Osteoblast (primary cell): ENCODE measurements at places on chromosomes 5 and 9. TPM values are rescaled to one million over a fixed set of nuclear protein-coding genes. Genes with fewer than 3 reads are reported as not detected.
A peak's percentile ranks its signal among the peaks of the same experiment; 100 is the strongest.

PDE4D gene
- total RNA-seq, result 18.9 and 19.9 TPM in 2 replicates

DMRT2 gene
- total RNA-seq, result not detected in 2 replicates

KIAA1958 gene
- total RNA-seq, result 2.4 and 2.5 TPM in 2 replicates

TAF11L10 gene
- total RNA-seq, result not detected in 2 replicates

PCDHA11 gene
- total RNA-seq, result 0.29 and 0.36 TPM in 2 replicates

SNCB gene
- not detected in 2 replicates for total RNA-seq

IQGAP2 gene
- total RNA-seq, result 0.29 and 0.36 TPM in 2 replicates

CDC25C gene
- 1.8 TPM in 2 replicates for total RNA-seq

ACER2 gene
- 1.5 and 2.2 TPM in 2 replicates for total RNA-seq

TAF11L4 gene
- total RNA-seq, result not detected in 2 replicates

STOM gene
- 114 and 146 TPM in 2 replicates for total RNA-seq

STPG3 gene
- total RNA-seq, result 0.36 TPM in 1 of 2 replicates, not detected in the other

STXBP1 gene
- total RNA-seq, result 19.9 and 23.0 TPM in 2 replicates

EGFL7 gene
- total RNA-seq, result 3.3 and 6.2 TPM in 2 replicates

DOK3 gene
- 1.1 and 1.5 TPM in 2 replicates for total RNA-seq

GRCh38 chr9:128943832-128944620 lies 3.4 kb downstream of the DOLK start:
- no peak overlapping the region for H3K27ac ChIP-seq
- H3K4me1 ChIP-seq, result peaks cover 8% of the 10 kb centered on the region
- peak; percentile 86 for DNase-seq
- no peaks in the 10 kb centered on the region for H3K27me3 ChIP-seq
- H3K36me3 ChIP-seq, result peaks cover 5% of the 10 kb centered on the region

DNA sequence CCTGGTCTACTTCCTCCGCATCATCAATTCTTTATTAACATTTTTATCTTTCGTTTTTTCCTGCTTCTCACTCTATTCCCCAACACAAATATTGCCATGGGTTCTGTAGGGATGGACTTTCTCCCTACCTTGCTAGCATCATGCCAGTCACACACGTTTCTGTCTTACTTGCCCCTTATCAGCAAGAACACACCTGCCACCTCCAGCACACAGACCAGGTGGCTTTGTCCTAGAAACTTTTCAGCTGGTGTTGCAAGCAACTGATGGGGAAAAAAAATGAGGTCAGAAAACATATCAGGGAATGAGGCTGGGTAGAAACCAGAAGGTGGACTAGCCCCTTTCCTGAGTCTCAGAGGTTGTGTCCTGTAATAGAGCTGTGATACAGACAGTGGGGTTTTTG lies 5.8 kb downstream of the SH3RF2 start:
- H3K36me3 ChIP-seq, result no peaks in the 10 kb centered on the region
- DNase-seq, result no peak
- H3K4me1 ChIP-seq, result peaks cover 41% of the 10 kb centered on the region
- H3K27me3 ChIP-seq, result no peaks in the 10 kb centered on the region

- no peaks in the 10 kb centered on the region for H3K27me3 ChIP-seq
- DNase-seq, result peak; percentile 64
- H3K4me1 ChIP-seq, result peaks cover 11% of the 10 kb centered on the region
- H3K4me3 ChIP-seq, result no peak overlapping the region
- H3K36me3 ChIP-seq, result no peaks in the 10 kb centered on the region
Measured at GRCh38 chr9:78860801-78861475, 564.0 kb downstream of the PSAT1 start.

DNA sequence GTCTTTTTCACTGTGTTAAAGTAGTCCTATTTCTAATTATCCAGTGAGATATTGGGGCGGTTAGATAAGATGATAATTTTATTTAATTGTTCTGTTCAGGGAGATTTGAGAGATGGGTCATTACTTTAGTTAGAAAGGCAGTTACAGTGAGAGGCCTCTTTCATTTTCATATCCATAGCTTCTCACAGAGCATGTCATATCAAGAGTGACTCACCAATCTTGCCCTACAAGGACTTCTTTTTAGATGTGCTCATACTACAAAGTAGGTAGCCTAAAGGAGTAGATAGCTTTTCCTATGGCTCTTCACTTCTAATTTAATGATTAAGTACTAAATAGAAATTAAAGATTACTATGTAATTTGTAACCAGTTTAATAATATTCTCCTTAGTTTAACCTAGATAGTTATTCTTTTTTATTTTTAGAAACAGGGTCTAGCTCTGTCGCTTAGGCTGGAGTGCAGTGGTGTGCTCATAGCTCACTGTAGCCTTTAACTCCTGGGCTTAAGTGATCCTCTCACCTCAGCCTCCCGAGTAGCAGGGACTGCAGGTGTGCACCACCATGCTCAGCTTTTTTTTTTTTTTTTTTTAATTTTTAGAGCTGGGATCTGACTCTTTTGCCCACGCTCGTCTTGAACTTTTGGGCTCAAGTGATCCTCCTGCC lies 71.0 kb downstream of the FER start:
- H3K27ac ChIP-seq, result peak overlapping the region; percentile 48
- H3K4me1 ChIP-seq, result peaks cover 12% of the 10 kb centered on the region
- no peaks in the 10 kb centered on the region for H3K27me3 ChIP-seq
- no peak overlapping the region for H3K4me3 ChIP-seq
- DNase-seq, result peak; percentile 77
- no peaks in the 10 kb centered on the region for H3K36me3 ChIP-seq

DNA sequence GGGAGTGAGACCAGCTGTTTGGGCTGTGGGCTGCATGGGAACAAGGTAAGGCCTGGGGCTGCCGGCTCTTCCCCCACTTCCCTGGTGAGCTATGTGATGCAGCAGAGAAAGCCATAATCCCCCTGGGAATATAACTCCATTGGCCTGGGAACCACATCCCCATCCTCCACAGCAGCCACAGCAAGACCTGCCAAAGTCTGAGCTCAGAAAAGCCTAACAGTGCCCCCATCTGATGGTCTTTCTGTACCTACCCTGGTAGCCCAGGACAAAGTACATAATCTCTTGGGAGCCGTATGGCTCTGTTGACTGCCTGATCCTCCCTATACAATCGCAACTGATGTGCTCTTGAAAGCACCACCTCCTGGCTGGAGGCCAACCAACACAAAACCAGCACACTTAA lies 432.6 kb downstream of the CDH18 start:
- no peak overlapping the region for H3K4me3 ChIP-seq
- H3K36me3 ChIP-seq, result no peaks in the 10 kb centered on the region
- no peak for DNase-seq
- H3K27me3 ChIP-seq, result no peaks in the 10 kb centered on the region
- H3K4me1 ChIP-seq, result no peaks in the 10 kb centered on the region

DNA sequence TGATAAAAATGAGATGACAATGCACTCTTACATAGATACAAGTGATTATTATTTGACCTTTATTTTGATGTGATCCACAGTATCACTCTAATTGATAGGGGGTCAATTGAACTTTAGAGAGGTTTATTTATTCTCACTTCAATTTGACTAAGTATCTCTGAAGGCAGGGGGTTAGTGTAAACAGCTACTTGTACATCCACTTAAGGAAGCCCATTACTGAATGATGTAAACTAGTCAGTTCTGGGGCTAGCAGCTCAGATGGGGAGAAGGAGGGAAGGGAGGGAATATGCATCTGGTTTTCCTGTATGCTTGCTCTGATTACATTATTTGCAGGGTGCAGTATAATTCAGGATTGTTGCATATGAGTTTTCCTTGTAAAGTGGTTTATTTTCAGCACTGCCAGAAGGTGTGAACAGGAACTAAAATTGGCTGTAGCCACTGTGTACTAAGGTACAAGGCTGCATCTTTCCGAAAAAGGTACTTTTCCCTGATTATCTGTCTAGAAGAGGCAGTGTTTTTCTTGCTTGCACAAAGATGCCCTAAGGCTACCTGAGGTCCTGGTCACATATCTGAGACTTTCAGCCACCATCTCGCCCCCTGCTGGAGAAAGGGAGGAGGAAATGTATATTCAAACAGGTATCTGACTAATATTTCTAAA lies 51.2 kb downstream of the MRPS27 start:
- H3K4me1 ChIP-seq, result peaks cover 3% of the 10 kb centered on the region
- no peak overlapping the region for H3K27ac ChIP-seq
- DNase-seq, result no peak
- no peak overlapping the region for H3K4me3 ChIP-seq
- H3K27me3 ChIP-seq, result no peaks in the 10 kb centered on the region

- H3K27me3 ChIP-seq, result no peaks in the 10 kb centered on the region
- H3K27ac ChIP-seq, result peak overlapping the region; percentile 90
- peaks cover 56% of the 10 kb centered on the region for H3K4me1 ChIP-seq
- H3K4me3 ChIP-seq, result peak overlapping the region; percentile 6
Measured at GRCh38 chr5:1793966-1794900, 5.4 kb downstream of the MRPL36 start.

DNA sequence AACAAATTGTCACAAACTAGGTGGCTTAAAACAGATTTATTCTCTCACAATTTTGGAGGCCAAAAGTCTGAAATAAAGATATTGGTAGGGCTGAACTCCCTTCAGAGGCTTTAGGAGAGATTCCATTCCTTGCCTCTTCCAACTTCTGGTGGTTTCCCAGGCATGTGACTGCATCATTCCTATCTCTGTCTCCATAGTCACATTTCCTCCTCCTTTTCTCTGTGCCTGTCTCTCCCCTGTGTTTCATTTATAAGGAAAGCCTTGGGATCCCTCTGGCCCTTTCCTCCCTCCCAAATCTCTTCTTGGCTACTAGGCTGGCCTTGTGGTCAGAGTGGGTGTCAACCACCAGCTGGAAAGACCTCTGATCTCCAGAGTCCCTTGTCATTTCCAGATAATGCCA lies 78.2 kb downstream of the SNX18 start:
- no peak overlapping the region for H3K4me3 ChIP-seq
- peaks cover 5% of the 10 kb centered on the region for H3K4me1 ChIP-seq
- no peak overlapping the region for H3K27ac ChIP-seq

GRCh38 chr9:70696694-70697335 lies 282.4 kb upstream of the KLF9 start:
- H3K27ac ChIP-seq, result no peak overlapping the region
- H3K36me3 ChIP-seq, result no peaks in the 10 kb centered on the region
- no peak overlapping the region for H3K4me3 ChIP-seq
- H3K4me1 ChIP-seq, result no peaks in the 10 kb centered on the region
- no peaks in the 10 kb centered on the region for H3K27me3 ChIP-seq
- no peak for DNase-seq

DNA sequence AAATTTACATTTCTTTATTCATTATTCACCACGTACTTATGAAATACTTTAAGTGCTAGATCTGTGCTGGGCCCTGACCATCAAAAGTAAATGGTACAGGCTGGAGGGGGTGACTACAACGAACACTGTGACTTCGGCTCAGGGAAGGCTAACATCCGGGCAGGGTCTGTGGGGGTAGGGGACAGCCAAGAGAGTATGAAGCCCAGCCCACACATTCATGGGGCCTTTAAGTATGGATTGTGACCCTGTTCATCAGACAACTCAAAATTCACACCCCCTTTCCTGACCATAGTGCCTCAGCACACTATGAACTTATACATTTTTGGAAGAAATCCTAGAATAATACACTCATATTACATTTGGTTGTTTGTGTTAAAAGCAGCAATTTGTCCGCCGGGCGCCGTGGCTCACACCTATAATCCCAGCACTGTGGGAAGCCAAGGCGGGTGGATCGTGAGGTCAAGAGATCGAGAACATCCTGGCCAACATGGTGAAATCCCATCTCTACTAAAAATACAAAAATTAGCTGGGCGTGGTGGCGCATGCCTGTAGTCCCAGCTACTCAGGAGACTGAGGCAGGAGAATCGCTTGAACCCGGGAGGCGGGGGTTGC lies 33.3 kb downstream of the MORN5 start:
- no peak overlapping the region for H3K4me3 ChIP-seq
- no peaks in the 10 kb centered on the region for H3K36me3 ChIP-seq
- no peaks in the 10 kb centered on the region for H3K4me1 ChIP-seq
- H3K27me3 ChIP-seq, result peaks cover 8% of the 10 kb centered on the region
- H3K27ac ChIP-seq, result no peak overlapping the region
- peak; percentile 25 for DNase-seq

DNA sequence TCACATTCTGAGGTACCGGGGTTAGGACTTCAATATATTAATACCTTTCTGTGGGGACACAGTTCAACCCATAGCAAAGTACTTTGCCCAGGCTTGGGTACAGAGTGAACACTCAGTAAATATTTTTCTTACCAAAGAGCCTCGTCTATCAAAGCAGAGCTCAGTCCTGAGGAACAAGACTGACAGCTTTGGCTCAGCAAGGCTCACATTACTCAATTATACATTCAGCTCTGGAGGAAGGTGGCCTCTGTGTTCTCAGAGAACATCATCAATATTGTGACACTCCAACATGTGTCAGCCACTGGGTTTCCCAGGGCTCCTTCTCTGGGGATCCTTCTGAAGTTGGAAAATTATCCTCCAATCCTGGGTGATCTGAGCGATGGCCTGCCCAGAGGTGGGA lies 186.4 kb downstream of the NMUR2 start:
- H3K4me3 ChIP-seq, result no peak overlapping the region
- H3K4me1 ChIP-seq, result no peaks in the 10 kb centered on the region
- no peak overlapping the region for H3K27ac ChIP-seq
- DNase-seq, result no peak
- no peaks in the 10 kb centered on the region for H3K36me3 ChIP-seq
- H3K27me3 ChIP-seq, result no peaks in the 10 kb centered on the region
